COR-L47 (cell line): ENCODE measurements at places on chromosomes 6 and 20.

DNA sequence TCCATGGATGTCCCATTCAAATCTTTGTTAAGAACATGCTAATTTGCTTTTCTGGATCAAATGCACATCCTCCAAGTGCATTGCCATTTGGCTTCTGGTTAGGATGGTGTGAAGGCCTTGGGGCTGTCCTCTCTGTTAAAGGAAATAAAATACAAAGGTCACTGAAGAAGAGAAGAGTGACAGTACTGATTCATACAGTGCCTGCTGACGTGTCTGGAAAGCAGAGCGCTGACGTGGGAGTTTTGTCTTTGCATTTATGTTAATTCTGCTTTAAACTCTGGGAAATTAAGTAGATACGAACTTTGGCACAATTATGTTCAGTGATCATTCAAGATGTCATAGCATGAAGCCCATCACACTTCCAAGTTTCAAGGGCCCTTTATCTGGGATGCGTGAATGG lies 33.2 kb downstream of the SYNDIG1 start:
- DNase-seq = no peak

DNA sequence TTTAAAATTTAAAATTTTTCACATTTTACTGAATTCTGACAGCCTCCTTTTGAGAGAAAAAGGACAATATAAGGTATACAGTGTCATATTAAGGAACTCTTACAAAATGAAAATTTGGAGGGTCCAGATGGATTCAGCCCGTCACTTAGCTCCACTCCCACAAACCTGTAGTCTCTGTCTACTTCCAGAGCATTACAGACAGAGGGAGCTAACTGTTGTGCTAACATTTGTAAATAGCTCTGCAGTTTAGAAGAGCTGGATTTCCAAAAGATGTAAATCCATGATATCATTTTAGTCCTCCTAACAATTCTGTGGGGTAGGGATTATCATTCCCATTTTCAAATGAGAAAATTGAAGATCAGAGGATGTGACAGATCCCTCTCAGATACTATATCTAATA lies 16.1 kb upstream of the SERINC3 start:
- DNase-seq = no peak

DNA sequence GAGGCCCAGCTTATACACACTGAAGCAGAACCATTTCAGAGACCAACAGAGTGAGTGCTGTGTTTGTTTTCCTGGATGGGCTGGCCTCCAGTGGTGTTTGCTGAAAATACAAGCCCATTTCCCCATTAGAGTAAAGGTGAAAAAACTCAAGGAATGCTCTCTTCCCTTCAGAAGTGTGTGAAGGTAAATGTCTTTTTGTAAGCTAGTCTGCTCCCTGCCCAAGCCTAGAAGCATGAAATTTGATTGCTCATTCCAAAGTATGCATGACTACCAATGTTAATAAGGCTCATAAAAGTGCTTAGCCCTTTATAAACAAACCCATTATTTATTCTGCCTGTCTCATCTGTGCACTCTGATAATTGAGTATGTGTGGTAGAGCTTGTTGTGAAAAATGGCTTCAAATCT lies 59.1 kb downstream of the ADGRF1 start:
- no peak for DNase-seq

DNA sequence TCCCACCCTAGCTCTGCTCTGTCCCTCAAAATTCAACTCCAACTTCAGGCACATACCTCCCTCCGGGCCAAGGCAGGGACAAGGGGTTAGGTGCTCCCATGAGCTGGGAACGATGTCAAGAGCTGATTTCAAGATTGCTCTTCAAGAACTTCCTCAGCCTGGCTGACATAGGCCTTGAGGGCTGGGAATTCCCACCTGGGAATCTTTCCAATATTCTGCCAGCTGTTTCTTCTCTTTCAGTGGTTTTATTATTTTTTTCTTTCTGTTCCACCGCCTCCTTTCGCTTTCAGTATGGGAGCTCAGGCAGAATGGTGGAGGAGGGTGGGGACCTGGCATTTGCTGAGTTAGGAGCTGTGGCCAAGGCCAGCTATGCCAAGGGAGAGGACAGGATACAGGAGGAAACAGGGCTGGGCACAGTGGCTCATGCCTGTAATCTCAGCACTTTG lies 33.7 kb downstream of the SRSF3 start:
- DNase-seq = no peak

GRCh38 chr6:167577891-167578361 lies 248.8 kb upstream of the AFDN start:
- no peak for DNase-seq

DNA sequence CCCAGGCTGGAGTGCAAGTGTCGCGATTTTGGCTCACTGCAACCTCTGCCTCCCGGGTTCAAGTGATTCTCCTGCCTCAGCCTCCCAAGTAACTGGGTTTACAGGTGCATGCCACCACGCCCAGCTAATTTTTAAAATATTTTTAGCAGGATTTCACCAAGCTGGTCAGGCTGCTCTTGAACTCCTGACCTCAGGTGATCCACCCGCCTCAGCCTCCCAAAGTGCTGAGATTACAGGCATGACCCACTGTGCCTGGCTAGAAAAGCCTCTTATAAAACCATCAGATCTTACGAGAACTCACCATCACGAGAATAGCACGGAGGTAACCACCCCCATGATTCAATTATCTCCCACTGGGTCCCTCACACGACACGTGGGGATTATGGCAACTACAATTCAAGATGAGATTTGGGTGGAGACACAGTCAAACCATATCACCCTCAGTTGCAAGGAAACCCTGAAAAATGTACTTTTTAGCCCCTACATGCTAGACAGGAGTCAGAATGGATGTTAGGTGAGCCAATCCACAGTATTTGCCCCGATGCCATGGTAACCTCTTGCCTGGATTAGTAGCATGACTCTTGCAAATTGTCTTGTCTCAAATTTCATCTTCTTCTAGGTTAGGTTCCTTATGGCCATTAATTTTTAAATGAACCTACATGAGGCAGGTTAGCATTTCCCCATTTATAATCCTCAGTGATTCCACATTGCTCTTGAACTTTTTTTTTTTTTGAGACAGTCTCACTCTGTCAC lies 17.1 kb upstream of the SASH1 start:
- DNase-seq = no peak

GRCh38 chr20:63367446-63368055 lies 6.4 kb upstream of the CHRNA4 start:
- no peak for DNase-seq

- DNase-seq = no peak
Observed at GRCh38 chr6:128580224-128581110, 60.1 kb upstream of the PTPRK start.

GRCh38 chr20:47906348-47906660 lies 121.0 kb upstream of the SULF2 start:
- no peak for DNase-seq

DNA sequence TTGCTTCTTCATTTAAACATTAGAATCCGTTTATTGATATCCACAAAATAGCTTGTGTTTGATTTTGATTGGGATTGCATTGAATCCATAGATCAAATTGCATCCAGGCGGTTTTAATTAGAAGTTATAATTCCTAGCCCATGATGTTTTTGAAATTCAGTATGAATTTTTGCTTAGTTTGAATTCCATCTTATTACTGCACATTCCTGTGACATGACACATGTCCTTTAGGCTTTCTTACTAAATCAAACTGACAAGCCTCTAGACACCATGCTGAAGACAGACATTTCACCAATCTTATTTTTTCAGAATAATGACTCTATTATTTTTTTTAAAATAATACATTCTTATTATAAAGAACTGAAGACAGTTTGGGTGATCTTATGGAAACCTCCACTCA lies 21.4 kb upstream of the PI16 start:
- DNase-seq = no peak

- no peak for DNase-seq
Observed at GRCh38 chr6:47407300-47408281, 70.0 kb upstream of the CD2AP start.

- no peak for DNase-seq
Observed at GRCh38 chr6:134080171-134080795, 27.9 kb upstream of the SLC2A12 start.

- DNase-seq = no peak
Observed at GRCh38 chr6:149990661-149991471, 27.1 kb downstream of the ULBP1 start.

DNA sequence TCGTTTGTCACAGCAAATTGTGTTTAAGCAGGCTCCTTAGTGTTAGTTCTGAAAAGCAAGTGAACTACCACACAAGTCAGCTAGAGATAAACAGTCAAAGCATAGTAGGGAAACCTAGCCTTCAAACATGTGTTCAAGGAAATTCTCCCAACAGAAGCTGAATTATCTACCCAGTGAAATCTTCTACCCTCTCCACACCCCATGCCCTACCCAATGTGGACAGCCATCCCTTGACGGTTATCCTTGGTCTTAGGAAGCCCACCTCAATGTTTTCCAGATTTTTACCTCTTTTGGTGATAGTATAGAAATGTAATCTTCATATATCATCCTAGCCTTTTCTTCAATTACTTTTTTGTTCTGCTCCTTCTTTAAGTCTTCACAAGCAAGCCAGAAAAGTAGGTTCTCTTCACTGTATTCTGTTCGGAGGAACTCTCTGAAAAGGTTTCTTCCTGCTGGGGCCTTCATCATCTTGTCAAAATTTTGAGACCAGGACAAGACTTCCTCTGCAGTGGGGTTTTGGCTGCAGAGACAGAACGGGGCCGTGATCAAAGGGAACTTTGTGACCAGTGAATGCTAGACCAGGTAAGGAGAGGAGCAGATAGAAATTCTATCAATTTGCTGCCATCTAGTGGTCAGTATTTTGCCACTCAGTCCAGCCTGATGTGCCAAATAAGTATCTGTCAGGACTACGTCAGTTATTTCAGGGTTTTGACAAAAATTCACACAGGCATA lies 21.6 kb upstream of the MTRF1L start:
- peak; percentile 24 for DNase-seq

DNA sequence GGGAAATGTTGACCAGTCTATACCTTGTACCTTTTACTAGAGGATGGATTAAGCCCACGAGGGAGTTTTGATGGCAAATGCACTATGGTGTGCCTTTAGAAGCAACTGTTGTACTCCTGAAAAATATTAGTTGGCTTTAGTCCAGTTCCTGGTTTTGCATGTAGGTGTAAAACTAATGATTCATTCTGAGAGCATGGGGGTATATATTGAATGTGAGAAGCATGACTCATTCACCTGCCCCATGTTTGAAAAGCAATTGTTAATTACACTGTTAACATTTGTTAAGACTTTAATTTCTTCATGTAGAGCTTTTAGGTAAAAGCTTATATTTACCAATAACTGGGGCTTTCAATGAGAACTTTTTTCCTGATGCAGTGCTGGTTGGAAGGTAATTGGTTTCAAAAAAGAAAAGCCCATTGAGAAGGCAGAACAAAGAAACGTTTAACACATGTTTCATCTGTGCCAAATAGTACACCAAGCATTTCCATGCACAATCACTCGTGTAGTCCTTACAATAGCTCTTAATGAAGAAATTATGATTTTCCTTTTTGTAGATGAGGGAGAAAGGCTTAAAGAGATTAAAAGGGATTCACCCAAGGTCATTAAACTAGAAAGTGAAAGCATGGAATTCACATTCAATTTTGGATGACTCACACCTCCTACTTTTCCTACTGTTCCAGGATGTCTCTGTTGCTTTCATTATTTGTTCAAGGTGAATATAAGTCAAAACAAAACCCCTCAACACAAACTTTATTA lies 134.1 kb downstream of the CCDC170 start:
- peak; percentile 22 for DNase-seq

DNA sequence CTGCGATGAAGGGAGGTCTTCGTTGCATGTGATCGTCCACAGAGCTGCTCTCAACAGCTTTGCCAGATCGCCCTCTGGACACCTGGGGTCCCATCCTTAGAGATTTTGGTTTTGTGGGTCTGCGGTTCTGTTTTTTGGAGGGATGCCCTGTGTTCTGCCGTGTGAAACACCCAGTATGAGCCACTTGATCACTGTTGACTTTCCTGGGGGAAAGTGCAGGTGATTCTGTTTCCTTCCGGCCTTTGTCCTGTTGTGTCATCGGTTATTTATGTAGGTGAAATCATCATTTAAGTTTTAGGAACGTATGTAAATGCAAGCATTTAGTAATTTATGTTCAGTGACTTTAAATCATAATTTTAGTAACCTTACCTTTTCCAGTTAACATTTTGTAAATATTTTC lies 56.4 kb upstream of the SLC22A1 start:
- no peak for DNase-seq

GRCh38 chr6:130202782-130203181 lies 20.0 kb downstream of the SAMD3 start:
- DNase-seq = no peak

DNA sequence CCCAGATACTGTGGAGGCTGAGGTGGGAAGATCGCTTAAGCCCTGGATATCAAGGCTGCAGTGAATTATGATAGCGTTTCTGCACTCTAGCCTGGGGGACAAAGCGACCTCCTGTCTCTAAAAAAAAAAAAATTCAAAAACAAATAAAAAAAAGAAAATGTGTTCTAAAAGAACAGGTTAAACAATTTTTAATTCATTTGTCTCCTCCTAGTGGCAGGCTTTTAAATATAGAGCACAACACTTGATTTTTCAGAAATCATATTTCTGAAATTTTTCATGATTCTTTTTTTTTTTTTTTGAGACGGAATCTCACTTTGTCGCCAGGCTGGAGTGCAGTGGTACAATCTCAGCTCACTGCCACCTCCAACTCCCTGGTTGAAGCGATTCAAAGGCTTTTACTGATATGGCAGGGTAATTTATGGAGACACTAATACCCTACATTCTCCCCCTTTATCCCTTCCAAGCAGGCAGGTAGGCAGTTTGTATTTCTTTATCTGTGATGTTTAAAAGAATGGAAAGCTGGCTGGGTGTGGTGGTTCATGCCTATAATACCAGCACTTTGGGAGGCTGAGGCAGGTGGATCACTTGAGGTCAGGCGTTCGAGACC lies 8.7 kb upstream of the GTF3C6 start:
- peak; percentile 0 for DNase-seq

DNA sequence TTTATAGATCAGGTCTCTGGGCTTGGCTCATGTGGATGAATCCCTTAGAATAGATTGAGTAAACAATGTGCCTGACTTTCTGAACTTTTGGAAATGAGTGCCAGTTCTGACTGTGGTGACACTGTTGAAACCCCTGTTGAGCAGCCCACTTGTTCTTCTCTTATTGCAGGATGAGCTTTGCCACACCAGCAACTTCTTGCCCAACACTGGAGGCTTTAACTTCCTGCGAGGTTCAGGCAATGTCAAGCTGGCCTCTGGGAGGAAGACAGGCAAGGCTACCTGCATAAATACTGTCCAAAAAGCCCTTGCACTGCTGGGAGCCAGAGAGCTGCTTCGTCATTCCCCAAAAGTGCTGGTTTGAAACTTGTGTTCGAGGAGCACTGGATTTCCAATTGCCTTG lies 32.8 kb upstream of the SMIM8 start:
- no peak for DNase-seq

- DNase-seq = no peak
Observed at GRCh38 chr6:7108196-7108963, 619 bp downstream of the RREB1 start.

- DNase-seq = no peak
Observed at GRCh38 chr6:166767230-166767629, 140.2 kb upstream of the RPS6KA2 start.

DNA sequence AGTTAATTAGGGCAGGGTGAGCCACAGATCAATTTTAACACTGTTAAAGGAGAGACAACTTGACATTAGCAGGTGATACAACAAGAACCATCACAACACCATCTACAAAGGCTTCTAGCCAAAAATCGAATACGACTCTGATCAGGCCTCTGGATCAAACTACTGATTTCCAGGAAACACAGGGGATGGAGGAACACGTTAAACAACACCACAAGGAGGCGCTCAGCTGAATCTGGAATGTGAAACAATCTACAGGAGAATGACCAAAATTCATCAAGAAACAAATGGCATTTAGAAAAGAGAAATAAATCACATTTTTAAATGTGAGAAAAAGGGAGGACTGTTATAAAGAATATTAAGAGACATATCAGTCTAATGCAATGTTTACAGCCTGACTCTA lies 13.5 kb upstream of the MAFB start:
- no peak for DNase-seq

- DNase-seq = no peak
Observed at GRCh38 chr6:110874880-110875547, 429 bp downstream of the AMD1 start.
